OCI-M1 (cell line): ENCODE measurements at places on chromosomes 1 and 21.
A peak's percentile ranks its signal among the peaks of the same experiment; 100 is the strongest.

DNA sequence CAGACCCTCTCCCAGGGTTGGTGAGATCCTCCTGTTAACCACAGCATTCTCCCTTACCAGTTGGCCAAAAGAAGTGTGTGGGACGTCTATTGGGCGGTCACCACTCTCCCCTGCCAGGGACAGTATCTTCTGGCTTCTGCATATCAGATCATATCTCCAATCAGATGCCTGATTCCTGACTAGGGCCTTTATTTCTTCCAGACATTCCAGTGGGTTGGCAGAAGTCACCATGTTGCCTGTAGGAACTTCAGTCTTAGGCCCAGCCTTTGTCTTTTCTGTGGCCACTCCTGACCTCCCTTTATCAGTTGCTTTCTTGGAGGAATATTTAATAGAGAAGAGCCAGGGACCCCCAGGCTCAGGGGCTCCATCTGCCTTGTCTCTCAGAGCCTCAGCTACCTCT, 130.4 kb upstream of the F3 start:
- no peak for DNase-seq

GRCh38 chr1:14913482-14914177, 239.9 kb upstream of the TMEM51 start:
- DNase-seq = no peak

GRCh38 chr1:147177611-147178380, 5.5 kb upstream of the PRKAB2 start:
- no peak for DNase-seq

GRCh38 chr21:34761758-34762330, 93.0 kb downstream of the CLIC6 start:
- DNase-seq = no peak

- no peak for DNase-seq
These were observed 78.5 kb downstream of the HLCS start for GRCh38 chr21:36887963-36888362.

DNA sequence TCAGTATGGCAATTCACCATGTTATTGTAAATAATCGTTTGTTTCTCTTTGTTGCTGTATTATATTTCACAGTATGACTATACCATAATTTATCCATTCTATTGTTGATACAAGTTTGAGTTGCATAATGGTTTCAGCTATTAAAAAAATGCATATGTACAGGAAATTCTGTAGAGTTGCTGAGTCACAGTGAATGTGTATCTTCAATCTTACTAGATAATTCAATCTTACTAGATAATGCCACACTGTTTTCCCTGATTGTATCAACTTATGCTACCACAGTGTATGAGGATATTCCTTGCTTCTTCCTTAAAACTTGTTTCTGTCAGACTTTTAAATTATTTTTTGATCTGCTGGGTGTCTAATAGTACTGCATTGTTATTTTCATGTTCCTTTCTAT, 3.5 kb upstream of the COA6 start:
- peak; percentile 48 for DNase-seq

- peak; percentile 54 for DNase-seq
These were observed 633 bp downstream of the THEMIS2 start for GRCh38 chr1:27872802-27873551.

DNA sequence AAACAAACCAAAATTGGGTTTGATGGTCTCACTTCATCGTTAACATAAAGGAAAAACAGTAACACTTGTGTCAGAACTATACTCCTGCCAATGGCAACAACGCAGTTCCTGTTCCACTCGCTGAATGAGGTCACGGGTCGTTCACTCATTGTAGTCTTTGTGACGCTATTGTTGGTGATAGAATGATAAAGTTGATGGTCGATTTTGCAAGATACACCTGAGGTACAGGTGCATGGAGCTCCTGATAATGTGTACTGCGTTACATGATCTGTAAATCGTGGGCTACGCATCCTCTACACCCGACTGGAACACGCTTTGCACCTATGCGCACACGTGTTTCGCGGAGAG, 391 bp upstream of the CENPS start:
- DNase-seq = no peak
